ENCODE measurements at places on chromosomes 1 and 21. TPM values are rescaled to one million over a fixed set of nuclear protein-coding genes. Genes with fewer than 3 reads are reported as not detected.
A peak's percentile ranks its signal among the peaks of the same experiment; 100 is the strongest.

The VANGL2 gene
- 0.06 TPM for total RNA-seq

The HORMAD1 gene
- total RNA-seq = 0.62 TPM

DNA sequence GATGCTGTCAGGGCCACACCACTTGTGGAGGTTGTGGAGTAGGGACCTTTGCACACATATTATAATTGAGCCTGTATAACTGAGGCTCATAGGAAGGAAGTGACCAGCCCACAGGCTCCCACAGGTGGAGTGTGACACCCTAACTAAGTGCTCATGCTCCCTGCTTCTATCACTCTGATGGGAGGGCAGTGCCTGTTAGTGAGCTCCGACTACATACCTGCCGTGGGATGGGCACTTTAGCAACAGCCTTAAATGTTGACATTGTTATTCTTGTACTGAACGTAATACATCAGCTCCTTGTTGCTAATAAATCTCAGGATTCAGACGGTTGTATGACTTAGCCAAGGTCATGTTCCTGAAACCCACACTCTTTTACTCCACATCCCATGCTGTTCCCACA is 58.0 kb downstream of the BEND5 start:
- no peak overlapping the region for H3K27ac ChIP-seq
- no peak for DNase-seq
- H3K4me3 ChIP-seq = no peak overlapping the region
- no peaks in the 10 kb centered on the region for H3K36me3 ChIP-seq
- H3K27me3 ChIP-seq = no peaks in the 10 kb centered on the region
- H3K4me1 ChIP-seq = no peaks in the 10 kb centered on the region

The CLCA1 gene
- total RNA-seq = not detected

DNA sequence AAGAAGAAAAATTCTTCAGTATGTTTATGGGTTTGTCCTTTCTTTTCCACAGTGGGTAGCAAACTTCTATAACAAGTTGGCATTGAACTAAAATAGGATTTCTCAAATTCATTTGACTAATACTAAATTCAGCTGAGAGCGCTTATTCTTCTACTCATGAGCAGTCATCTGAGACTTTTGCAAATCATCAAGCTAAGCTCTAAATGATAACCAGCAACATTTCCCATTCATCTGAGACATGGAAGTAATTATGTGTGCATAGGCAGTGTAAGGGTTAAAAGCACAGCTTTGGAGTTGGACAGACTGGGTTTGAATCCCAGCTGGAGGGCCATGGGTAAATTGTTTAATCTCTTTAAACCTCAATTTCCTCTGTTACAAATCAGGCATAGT is 18.3 kb upstream of the CNR2 start:
- no peaks in the 10 kb centered on the region for H3K36me3 ChIP-seq
- peaks cover 2% of the 10 kb centered on the region for H3K27me3 ChIP-seq
- no peak overlapping the region for H3K27ac ChIP-seq
- no peak for DNase-seq
- no peak overlapping the region for H3K4me3 ChIP-seq

The RNU1-4 gene
- 3,430 TPM for total RNA-seq

- DNase-seq = no peak
- H3K27ac ChIP-seq = no peak overlapping the region
- no peak overlapping the region for H3K4me3 ChIP-seq
Measured at GRCh38 chr1:3553166-3553939, 58.0 kb downstream of the MEGF6 start.

- no peak overlapping the region for H3K4me3 ChIP-seq
- H3K4me1 ChIP-seq = no peaks in the 10 kb centered on the region
- no peak overlapping the region for H3K27ac ChIP-seq
- H3K27me3 ChIP-seq = peaks cover 7% of the 10 kb centered on the region
- H3K36me3 ChIP-seq = no peaks in the 10 kb centered on the region
- no peak for DNase-seq
Measured at GRCh38 chr1:37159102-37159501, 124.8 kb upstream of the GRIK3 start.

DNA sequence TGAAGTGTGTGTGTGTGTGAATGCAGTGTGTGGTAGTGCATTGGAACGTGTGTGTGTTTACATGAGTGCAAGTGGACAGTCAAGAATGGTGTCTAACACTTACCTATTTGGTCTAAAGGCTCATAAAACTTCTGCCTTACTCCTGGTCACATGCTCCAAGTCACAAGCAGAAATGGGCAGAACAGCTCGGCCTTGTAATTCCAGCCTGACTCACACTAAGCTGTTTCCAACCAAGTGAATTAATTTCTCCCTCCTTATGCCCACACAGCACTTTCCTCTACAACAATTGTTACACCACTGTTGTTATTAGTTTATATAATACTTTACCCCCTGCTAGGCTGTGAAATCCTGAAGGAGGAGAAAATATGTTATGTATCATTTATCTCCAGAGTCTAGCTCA is 43.8 kb downstream of the DDR2 start:
- H3K36me3 ChIP-seq = no peaks in the 10 kb centered on the region
- DNase-seq = no peak
- no peak overlapping the region for H3K27ac ChIP-seq
- no peak overlapping the region for H3K4me3 ChIP-seq
- H3K4me1 ChIP-seq = no peaks in the 10 kb centered on the region

- no peak overlapping the region for H3K27ac ChIP-seq
- H3K4me3 ChIP-seq = no peak overlapping the region
- no peak for DNase-seq
- H3K27me3 ChIP-seq = peaks cover 19% of the 10 kb centered on the region
Measured at GRCh38 chr1:88466899-88467580, 217.0 kb upstream of the PKN2 start.

DNA sequence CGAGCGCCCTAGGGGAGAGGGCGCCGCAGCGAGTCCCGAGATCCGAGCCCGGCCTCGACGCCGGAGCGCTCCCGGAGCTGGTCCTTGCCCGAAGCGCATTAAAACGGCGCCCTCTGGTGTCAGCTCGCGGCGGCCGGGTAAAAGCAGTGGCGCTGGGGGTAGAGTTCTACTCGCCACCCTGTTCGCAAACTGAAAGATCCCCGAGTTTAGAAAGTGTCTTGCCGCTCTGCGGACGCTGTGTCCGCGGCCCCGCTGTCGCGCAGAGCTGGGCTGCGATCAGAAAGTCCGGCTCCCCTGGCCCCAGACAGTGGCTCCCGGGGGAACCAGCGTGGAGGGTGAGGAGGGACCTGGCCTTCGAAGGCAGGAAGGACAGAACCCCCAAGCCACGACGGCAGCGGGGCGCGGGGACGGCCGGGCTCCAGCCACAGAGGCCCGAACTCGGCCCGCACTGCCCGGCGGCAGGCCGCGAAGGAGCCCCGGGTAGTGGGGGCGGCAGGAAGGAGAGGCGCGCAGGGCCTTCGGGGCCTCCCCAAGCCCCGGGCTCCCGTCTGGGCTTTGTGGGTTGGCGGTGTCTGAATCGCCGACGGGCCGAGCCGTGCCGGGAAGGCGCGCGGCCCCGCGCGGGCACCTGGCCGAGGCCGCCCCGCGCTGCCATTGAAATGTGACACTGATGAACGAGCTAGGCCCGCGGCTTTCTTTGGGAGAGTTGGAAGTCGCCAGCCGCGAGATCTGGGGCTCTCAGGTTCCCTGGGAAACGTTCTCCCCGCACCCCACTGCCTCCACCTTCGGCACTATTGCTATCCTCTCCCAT is 39.1 kb upstream of the NFIA start:
- peak overlapping the region; percentile 77 for H3K4me3 ChIP-seq
- peaks cover 24% of the 10 kb centered on the region for H3K27me3 ChIP-seq
- H3K36me3 ChIP-seq = no peaks in the 10 kb centered on the region

The NCF2 gene
- 8.0 TPM for total RNA-seq

GRCh38 chr1:12320486-12320885 is 90.7 kb downstream of the VPS13D start:
- H3K27me3 ChIP-seq = no peaks in the 10 kb centered on the region
- no peak overlapping the region for H3K27ac ChIP-seq

- no peak overlapping the region for H3K4me3 ChIP-seq
- H3K27me3 ChIP-seq = peaks cover 5% of the 10 kb centered on the region
- no peak for DNase-seq
- H3K36me3 ChIP-seq = no peaks in the 10 kb centered on the region
Measured at GRCh38 chr1:184623404-184623803, 131.3 kb downstream of the EDEM3 start.

- peaks cover 83% of the 10 kb centered on the region for H3K27me3 ChIP-seq
- no peak for DNase-seq
- H3K4me3 ChIP-seq = no peak overlapping the region
- peaks cover 15% of the 10 kb centered on the region for H3K4me1 ChIP-seq
- no peak overlapping the region for H3K27ac ChIP-seq
Measured at GRCh38 chr1:183027031-183027430, 3.8 kb downstream of the LAMC1 start.

GRCh38 chr1:154695985-154696384 is 88.0 kb upstream of the ADAR start:
- H3K27me3 ChIP-seq = peaks cover 11% of the 10 kb centered on the region
- no peak overlapping the region for H3K27ac ChIP-seq
- no peak overlapping the region for H3K4me3 ChIP-seq

DNA sequence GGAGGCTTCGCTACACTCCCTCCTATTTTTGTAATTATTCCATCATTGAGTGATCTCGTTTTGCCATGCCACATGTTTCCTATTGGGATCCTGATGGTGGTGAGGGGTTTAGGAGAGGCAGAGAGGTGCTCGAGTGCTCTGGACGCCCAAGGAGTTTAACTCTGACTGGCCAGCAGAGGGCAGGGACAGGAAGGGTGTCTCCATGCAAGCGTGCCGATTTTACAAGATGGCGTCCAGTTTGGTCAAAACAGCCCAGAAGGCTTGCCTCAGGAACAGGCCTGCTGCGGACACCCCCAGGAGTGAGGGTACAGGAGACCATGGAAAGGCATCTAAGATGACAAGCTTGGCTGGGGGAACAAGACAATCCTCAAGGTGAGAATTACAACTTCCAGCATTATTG is 33.8 kb upstream of the KCNE2 start:
- H3K27me3 ChIP-seq = peaks cover 9% of the 10 kb centered on the region
- H3K4me3 ChIP-seq = no peak overlapping the region
- no peaks in the 10 kb centered on the region for H3K4me1 ChIP-seq
- no peaks in the 10 kb centered on the region for H3K36me3 ChIP-seq

DNA sequence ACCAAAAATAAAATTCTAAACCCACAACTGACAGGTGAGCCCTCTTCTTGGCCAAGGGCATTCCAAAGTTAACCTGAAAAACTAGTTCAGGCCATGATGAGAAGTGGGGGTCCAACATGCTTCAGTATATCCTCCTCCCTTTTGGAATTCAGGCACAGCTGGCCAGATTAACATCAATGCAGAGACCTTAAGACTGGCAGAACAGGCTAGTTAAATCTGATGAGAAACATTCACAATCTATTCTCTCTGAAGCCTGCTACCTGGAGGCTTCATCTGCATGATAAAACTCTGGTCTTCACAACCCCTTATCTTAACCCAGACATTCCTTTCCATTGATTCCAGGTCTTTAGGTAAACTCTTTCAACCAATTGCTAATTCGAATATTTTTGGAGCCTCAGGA is 26.7 kb upstream of the ZBTB8B start:
- no peak overlapping the region for H3K27ac ChIP-seq
- no peaks in the 10 kb centered on the region for H3K4me1 ChIP-seq
- H3K27me3 ChIP-seq = peaks cover 17% of the 10 kb centered on the region

DNA sequence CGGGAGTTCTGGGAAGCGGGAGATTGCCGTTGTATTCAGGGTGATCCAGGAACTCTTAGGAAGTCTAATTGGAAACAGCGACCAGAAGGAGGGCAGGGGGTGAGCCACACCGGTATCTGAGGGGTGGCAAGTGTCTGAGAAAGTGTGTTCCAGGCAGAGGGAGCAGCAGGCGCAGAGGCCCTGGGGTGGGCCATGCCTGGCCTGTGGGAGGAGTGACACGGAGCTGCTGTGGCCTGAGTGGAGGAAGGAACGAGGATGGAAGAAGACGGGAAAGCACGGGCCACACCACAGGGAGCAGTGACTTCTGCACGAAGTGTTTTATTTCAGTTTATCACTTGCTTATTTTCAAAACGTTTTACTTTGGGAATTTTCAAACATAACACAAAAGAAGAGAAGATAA is 11.3 kb downstream of the PER3 start:
- peaks cover 2% of the 10 kb centered on the region for H3K4me1 ChIP-seq
- no peak overlapping the region for H3K4me3 ChIP-seq

The RAB3B gene
- 0.03 TPM for total RNA-seq

DNA sequence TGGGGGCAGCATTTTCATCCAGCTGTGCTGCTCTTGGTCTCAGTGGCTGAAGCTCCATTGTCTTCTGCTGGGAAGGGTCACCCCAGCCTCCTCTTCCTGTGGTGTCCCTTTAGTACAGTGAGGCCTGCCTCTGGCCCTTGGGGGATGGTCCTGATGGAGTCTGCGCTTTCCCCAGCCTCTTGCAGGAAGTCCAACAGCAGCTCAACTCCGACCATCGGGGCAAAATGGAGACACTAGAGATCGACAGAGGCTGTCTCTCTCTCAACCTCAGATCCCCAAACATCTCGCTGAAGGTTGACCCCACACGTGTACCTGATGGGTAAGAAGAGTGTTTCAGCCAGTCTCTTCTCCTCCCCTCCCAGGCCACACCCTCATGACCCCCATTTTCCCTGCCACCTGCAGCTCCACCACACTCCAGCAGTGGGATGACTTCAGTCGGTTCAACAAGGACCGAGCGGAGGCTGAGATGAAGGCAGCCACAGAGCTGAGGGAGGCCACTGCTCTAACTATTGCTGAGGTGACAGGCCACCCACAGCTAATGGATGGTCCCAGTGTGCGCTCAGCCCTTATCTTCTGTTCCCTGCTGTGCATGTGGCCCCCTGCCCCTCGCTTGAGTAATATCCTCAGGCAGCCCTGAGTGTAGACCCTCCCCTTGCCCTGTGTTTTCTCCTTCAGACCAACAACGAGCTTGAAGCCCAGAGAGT is 2.0 kb upstream of the ADPRS start:
- no peak for DNase-seq
- H3K27ac ChIP-seq = peak overlapping the region; percentile 8
- peaks cover 9% of the 10 kb centered on the region for H3K4me1 ChIP-seq
- peak overlapping the region; percentile 21 for H3K4me3 ChIP-seq
- H3K27me3 ChIP-seq = peaks cover 27% of the 10 kb centered on the region
- peaks cover 6% of the 10 kb centered on the region for H3K36me3 ChIP-seq

GRCh38 chr1:175889848-175890247 is 146.5 kb upstream of the TNR start:
- H3K4me1 ChIP-seq = no peaks in the 10 kb centered on the region
- H3K36me3 ChIP-seq = peaks cover 3% of the 10 kb centered on the region
- peaks cover 5% of the 10 kb centered on the region for H3K27me3 ChIP-seq

- H3K27me3 ChIP-seq = peaks cover 10% of the 10 kb centered on the region
- no peaks in the 10 kb centered on the region for H3K36me3 ChIP-seq
- H3K4me3 ChIP-seq = no peak overlapping the region
- H3K27ac ChIP-seq = no peak overlapping the region
Measured at GRCh38 chr1:65946960-65947359, 154.3 kb downstream of the PDE4B start.
